T-helper 2 cell (primary cell): ENCODE measurements at places on chromosomes 16 and 17.
A peak's percentile ranks its signal among the peaks of the same experiment; 100 is the strongest.

DNA sequence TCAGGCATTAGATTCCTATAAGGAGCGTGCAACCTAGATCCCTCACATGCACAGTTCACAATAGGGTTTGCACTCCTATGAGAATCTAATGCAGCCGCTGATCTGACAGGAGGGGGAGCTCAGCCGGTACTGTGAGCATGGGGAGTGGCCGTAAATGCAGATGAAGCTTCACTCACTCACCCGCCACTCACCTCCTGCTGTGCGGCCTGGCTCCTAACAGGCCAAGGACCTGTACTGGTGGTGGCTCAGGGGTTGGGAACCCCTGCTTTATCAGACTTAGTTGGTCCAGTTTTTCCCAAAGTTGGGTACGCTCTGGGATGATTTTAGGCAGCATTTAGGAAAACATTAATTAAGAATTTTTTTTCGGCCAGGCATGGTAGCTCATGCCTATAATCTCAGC is 103.8 kb downstream of the MARF1 start:
- DNase-seq = no peak

- no peak for DNase-seq
Observed at GRCh38 chr17:47700471-47701449, 6.8 kb downstream of the TBKBP1 start.

DNA sequence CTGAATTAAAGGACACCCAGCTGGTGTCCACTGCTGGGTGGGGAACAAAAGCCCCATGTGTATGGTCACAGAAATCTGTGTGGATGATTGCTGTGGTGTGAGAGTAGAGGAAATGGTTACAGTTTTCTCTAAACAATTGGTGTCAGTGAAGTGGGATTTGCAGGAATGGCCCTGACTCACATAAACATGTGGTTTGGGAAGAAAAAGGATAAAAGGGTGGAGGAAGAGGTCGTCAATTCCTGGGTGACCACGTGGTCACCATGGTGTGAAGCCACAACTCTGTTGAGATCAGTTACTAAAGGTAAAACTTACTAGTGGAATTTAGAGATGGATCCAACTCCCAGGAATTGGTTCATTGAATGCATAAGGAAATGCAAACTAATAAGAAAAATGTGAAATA is 3.6 kb upstream of the TUBG2 start:
- DNase-seq = no peak

DNA sequence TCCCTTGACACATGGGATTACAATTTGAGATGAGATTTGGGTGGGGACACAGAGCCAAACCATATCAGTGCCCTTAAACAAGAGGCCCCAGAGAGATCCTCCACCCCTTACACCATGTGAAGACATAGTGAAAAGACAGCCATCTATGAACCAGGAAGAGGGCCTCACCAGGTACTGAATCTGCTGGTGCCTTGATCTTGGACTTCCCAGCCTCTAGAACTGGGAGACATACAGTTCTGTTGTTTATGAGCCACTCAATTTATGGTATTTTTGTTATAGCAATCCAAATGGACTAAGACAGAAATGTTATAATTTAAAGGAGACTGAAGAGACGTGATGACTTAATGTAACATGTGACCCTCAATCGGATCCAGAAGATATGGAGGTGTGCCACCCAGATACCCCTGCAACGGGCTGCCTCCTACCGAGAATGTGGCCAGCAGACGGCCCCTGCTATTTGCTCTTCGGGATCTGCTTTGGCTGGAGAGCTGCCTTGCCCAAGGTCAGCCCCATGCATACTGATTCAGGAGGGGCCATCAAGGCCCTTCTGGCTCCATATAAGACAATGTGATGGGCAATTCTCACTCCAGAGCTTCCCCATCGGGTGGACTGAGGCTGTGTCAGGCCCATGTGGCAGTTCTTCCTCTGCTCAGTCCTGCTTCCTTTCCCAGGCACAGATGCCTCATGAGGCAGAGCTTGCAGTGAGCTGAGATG is 80.6 kb downstream of the NETO2 start:
- DNase-seq = no peak

DNA sequence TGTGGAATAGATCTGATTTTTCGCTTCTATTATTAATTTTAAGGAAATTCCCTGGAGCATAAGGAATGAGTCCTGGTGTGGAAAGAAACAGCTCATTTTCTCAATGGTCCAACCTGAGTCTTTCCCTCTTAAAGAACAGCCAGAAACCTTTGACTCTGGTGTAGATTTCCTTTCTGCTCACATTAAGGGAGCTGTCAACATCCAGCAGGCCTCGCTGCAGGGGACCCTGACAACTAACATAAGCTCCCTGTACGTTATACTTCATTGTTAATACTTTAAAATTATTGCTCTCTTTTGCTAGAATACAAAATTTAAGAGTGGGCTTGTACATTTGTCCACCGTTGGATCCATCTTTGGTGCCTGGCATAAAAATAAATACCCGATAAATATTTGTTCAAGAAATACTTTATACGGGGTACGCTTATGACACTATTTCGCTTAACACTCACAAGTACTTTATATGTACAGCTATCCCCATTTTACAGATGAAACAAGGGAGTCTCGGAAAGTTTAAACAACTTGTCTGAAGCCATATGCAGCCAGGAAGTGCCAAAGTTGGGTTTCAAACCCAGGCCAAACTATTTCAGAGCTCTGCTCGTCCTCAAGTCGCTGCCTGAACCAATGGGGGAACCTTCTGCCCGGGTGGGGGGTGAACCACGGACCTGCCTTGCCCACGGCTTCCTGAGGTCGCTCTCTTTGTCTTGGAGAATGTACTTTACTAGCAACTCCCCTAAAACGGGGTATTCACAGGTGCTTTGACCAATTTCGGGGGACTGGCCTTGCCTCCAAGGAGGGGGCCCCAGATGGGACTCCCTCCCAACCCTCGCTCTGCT is 611 bp downstream of the SMARCE1 start:
- peak; percentile 38 for DNase-seq

GRCh38 chr17:65173976-65174683 is 37.0 kb downstream of the RGS9 start:
- DNase-seq = no peak

GRCh38 chr16:51651061-51651466 is 500.0 kb upstream of the SALL1 start:
- DNase-seq = no peak

- peak; percentile 19 for DNase-seq
Observed at GRCh38 chr17:42050393-42051012, at the start of gene C17orf113. Gene C17orf113, minus strand, starts transcription at chr17:42050601. Its CDS starts 7,225 bp downstream, at chr17:42043376.

GRCh38 chr17:19023209-19023999 is 18.8 kb upstream of the FAM83G start:
- DNase-seq = no peak

DNA sequence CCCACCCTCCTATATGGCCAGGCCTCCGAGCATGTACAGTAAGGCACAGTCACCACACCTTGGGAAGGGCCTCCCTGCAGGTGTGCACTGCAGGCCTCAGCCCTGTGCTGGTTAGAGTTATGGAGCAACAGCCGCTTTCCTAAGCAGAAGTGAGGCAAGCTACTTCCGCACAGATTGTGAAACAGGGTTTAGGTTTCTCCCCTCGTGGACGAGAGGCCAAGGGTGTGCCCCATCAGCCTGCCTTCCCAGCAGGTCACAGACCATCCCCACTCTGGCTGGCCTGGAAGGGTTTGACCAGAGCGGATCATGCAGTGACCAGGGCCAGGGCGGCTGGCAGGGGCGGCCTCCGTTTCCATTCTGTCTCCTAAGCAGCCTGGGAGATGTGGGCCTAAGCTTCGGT is 4.7 kb downstream of the MSRB1 start:
- DNase-seq = no peak
